ENCODE measurements at places on chromosomes 13 and 19. TPM values are rescaled to one million over a fixed set of nuclear protein-coding genes. Genes with fewer than 3 reads are reported as not detected.

S1PR5 gene
- total RNA-seq = not detected

GRCh38 chr19:3071768-3072167 is 9.5 kb upstream of the TLE5 start:
- DNase-seq = no peak

- no peak for DNase-seq
These were observed 275.8 kb downstream of the SHISA2 start for GRCh38 chr13:25775986-25776385.

WASF3 gene
- 11.6 TPM for total RNA-seq

GRCh38 chr19:56142087-56142787 is 1.1 kb downstream of the ZNF444 start:
- no peak for DNase-seq

- DNase-seq = no peak
These were observed 26.1 kb upstream of the OR1M1 start for GRCh38 chr19:9060564-9061340.

SIGLEC14 gene
- 2.2 TPM for total RNA-seq

DNA sequence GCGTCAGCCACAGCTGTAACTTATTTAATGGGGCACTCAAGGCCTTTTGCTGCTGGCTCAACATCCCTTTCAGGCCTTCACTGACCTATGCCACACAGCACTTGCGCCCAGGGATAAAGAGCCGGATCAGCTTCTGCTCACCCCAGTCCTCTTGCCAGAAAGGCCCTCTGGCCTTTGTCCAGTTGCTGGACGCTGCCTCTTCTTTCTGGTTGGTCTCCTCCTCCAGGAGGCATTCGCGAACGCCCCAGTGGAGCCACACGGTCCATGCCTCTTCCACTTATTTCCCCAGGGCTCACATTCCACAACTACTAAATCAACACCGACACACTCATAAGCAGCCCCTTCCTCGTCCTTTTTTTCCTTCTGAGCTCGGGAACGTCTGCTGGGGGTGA is 3.7 kb upstream of the ZNF329 start:
- no peak for DNase-seq

LILRA1 gene
- total RNA-seq = 0.40 TPM
